ENCODE measurements at places on chromosomes 2 and 18. TPM values are rescaled to one million over a fixed set of nuclear protein-coding genes. Genes with fewer than 3 reads are reported as not detected.

Gene FZD7
- total RNA-seq, result 11.6 TPM

Gene CSRNP3
- total RNA-seq, result 0.13 TPM

Gene LYG2
- total RNA-seq, result not detected

Gene GREB1
- 0.43 TPM for total RNA-seq

Gene TCF7L1
- total RNA-seq, result 6.1 TPM

Gene DBI
- total RNA-seq, result 76.6 TPM
